Astrocyte (in vitro differentiated cells and primary cell): ENCODE measurements at places on chromosomes 16 and 17. TPM values are rescaled to one million over a fixed set of nuclear protein-coding genes. Genes with fewer than 3 reads are reported as not detected.

DHX40 gene
- 29.8 and 31.0 TPM in 2 replicates for total RNA-seq

CLEC18B gene
- total RNA-seq: 4.2 and 4.9 TPM in 2 replicates

TRAP1 gene
- total RNA-seq: 57.1 and 63.3 TPM in 2 replicates

KIAA0513 gene
- total RNA-seq: 6.2 and 7.5 TPM in 2 replicates

NUP93 gene
- total RNA-seq: 89.3 and 94.0 TPM in 2 replicates

HSPB9 gene
- not detected in 2 replicates for total RNA-seq

DPEP2 gene
- not detected in 2 replicates for total RNA-seq

OR1A1 gene
- not detected in 2 replicates for total RNA-seq

GFAP gene
- 0.22 TPM in 1 of 2 replicates, not detected in the other for total RNA-seq

TSNAXIP1 gene
- total RNA-seq: 1.3 and 1.5 TPM in 2 replicates

- peaks cover 24% of the 10 kb centered on the region for H3K4me1 ChIP-seq
- no peaks in the 10 kb centered on the region for H3K27me3 ChIP-seq
- H3K36me3 ChIP-seq: peaks cover 12% of the 10 kb centered on the region
- no peak for DNase-seq
These were observed 59.2 kb downstream of the ABCC1 start for GRCh38 chr16:16008666-16009065.

DNA sequence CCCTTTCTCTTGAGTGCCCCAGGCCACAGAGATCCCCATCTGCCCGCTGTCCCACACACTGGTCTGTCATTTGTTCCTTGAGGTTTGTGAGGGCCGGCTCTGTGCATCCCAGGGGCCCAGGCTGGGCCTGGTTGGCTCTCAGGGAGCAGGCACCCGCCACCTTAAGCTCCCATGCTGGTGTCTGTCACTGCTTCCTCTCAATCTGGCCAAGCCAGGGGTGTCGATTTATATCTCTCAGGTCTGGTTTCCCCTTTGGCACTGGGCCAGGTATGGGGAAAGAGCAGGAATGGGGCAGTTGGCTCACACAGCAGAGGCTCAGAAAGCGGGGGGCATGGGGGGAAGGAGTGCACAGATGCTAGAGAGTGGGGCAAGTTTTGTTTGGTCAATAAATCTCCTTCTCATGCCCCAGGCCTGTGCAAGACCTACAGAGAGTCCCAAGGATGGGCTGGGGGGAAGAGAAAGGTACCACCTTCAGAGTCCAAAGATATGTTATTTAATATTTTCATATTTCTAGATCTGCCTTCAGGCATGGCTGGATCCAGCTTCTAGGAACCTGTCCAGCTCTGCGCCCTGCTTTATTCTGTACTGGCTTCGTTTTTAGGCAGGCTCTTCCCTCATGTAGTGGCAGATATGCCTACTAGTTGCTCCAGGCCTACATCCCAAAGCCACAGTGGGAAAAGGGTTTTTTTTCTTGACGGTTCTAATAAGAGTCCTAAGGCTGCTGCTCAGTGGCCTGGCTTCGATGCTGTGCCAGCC, 34.3 kb downstream of the IL4R start:
- H3K4me3 ChIP-seq: no peak overlapping the region
- no peaks in the 10 kb centered on the region for H3K4me1 ChIP-seq
- peaks cover 36% of the 10 kb centered on the region for H3K36me3 ChIP-seq
- no peak overlapping the region for H3K27ac ChIP-seq
- DNase-seq: no peak

DNA sequence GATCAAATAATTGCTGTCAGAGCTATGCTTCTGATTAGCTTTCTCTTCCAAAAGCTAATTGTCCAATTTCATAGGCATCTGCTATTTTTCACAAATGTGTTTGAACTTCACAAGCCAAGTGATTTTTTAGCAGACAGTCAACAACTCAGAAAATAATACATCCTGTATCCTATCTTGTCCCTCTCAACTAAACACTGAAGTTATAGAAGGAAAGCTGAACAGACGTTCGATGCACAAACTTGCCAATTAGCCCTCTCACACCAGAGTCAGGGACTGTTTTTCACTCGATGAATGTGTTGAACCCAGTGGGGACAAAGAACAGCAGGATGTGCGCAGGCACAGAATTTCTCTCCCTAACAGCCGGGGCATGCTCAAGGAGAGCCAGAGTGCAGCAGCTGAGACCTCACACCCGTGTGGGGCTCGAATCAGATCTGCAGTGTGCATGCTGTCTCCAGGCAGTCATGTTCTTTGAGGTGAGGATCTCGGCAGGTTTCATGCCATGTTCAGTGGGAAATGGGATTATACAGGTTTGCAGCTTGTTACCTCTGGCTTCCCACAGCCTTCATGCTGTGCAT, 246.7 kb upstream of the SDK2 start:
- H3K27me3 ChIP-seq: no peaks in the 10 kb centered on the region
- no peaks in the 10 kb centered on the region for H3K36me3 ChIP-seq
- no peak overlapping the region for H3K4me3 ChIP-seq
- H3K27ac ChIP-seq: no peak overlapping the region
- no peak for DNase-seq
- H3K4me1 ChIP-seq: no peaks in the 10 kb centered on the region

- H3K27ac ChIP-seq: no peak overlapping the region
- H3K4me3 ChIP-seq: no peak overlapping the region
- peaks cover 3% of the 10 kb centered on the region for H3K27me3 ChIP-seq
- H3K4me1 ChIP-seq: no peaks in the 10 kb centered on the region
- DNase-seq: no peak
- no peaks in the 10 kb centered on the region for H3K36me3 ChIP-seq
These were observed 87.8 kb upstream of the NLRP1 start for GRCh38 chr17:5672141-5672540.

GRCh38 chr17:15157051-15157450, 108.1 kb downstream of the PMP22 start:
- no peaks in the 10 kb centered on the region for H3K4me1 ChIP-seq
- no peaks in the 10 kb centered on the region for H3K36me3 ChIP-seq
- H3K27ac ChIP-seq: no peak overlapping the region

GRCh38 chr16:84252184-84252583, 12.4 kb upstream of the KCNG4 start:
- no peaks in the 10 kb centered on the region for H3K4me1 ChIP-seq
- DNase-seq: no peak
- H3K27me3 ChIP-seq: peaks cover 20% of the 10 kb centered on the region
- no peak overlapping the region for H3K27ac ChIP-seq
- H3K4me3 ChIP-seq: no peak overlapping the region

DNA sequence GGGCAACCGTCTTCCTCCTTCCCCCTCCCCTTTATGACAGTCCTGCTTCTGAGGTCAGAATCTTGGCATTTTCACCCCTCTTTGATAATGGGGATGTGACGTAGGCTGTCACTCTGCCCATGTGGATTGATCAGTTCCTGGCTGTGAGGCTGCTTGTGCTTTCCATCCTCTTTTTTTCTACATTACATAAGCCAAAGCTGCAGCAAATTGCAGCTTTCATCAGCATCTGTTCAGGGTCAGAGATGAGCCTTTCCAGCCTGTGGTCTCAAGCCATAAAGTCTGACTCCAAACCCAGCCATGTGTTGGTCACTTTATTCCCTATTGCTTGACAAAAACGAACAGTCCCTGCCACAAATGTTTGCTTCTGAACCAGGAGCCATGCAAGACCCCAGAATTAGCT, 535.1 kb downstream of the CDH11 start:
- H3K4me1 ChIP-seq: no peaks in the 10 kb centered on the region
- no peak overlapping the region for H3K4me3 ChIP-seq
- no peak for DNase-seq
- no peak overlapping the region for H3K27ac ChIP-seq
- H3K27me3 ChIP-seq: no peaks in the 10 kb centered on the region
- no peaks in the 10 kb centered on the region for H3K36me3 ChIP-seq

DNA sequence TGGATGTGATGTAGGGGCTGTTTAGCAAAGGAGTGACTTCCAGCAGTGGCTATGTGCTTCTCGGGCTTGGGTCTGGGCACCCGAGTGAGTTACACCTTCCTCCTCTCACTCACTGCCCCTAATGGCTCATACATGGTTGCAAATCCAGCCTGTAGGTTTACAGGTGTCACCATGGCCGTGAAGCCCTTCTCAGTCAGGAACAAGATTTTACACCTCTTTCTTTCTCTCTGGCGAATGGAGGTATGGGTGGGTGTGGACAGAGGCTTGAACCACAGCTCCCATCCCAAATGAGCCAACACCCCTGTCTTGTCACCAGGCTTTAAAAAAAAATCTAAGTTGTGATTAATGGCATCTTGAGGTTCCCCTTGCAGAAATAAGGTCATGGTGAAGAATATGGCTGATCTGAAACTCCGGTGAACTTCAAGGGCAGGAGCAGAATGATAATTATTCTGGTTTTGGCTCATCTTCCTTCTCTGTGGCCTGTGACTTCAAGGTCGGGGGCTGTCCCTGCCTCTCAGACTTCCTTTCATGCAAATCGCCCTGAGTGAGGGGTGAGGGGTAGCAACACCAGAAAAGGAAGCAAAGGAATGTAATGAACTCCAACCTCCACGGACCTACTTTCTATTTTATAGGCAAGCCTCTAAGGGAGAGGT, 331.2 kb downstream of the MAF start:
- H3K36me3 ChIP-seq: no peaks in the 10 kb centered on the region
- no peak overlapping the region for H3K4me3 ChIP-seq
- no peak for DNase-seq
- no peaks in the 10 kb centered on the region for H3K27me3 ChIP-seq

GRCh38 chr17:73436954-73437353, 125.2 kb upstream of the CDC42EP4 start:
- no peak overlapping the region for H3K4me3 ChIP-seq
- H3K4me1 ChIP-seq: no peaks in the 10 kb centered on the region
- peak; percentile 1 for DNase-seq
- H3K36me3 ChIP-seq: no peaks in the 10 kb centered on the region

GRCh38 chr17:63439687-63440086, 6.4 kb downstream of the CYB561 start:
- no peaks in the 10 kb centered on the region for H3K27me3 ChIP-seq
- H3K4me3 ChIP-seq: no peak overlapping the region
- no peak overlapping the region for H3K27ac ChIP-seq
- DNase-seq: peak; percentile 30
- no peaks in the 10 kb centered on the region for H3K36me3 ChIP-seq

DNA sequence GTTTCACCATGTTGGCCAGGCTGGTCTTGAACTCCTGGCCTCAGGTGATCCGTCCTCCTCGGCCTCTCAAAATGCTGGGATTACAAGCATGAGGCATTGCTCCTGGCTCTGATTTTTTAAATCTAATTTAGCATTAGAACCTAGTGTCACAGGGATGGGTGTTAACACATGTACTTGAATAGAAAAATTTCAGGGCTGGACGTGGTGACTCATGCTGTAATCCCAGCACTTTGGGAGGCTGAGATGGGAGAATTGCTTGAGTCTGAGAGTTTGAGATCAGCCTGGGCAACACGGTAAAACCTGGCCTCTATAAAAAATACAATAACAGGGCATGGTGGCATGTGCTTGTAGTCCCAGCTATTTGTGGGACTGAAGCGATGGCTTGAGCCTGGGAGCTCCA, 6.0 kb upstream of the RNF135 start:
- no peak for DNase-seq
- H3K4me1 ChIP-seq: no peaks in the 10 kb centered on the region
- H3K27ac ChIP-seq: no peak overlapping the region
- H3K27me3 ChIP-seq: no peaks in the 10 kb centered on the region
- no peaks in the 10 kb centered on the region for H3K36me3 ChIP-seq

DNA sequence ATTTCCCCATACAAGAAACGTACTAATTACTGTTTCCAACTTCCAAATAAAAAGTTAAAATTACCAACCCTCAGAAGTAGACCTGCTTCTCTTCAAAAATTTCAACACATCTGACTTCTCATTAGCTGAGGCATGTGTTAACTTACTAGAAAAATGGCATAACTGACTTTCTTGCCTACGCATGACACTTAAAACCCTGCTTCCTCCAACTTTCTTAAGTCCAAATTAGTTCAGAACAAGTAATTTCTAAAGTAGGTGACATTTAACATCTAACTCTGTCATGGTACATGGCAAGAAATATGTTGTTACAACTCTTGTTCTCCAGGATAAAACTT, 6.7 kb downstream of the USP7 start:
- no peak for DNase-seq
- no peaks in the 10 kb centered on the region for H3K27me3 ChIP-seq
- no peak overlapping the region for H3K4me3 ChIP-seq
- no peaks in the 10 kb centered on the region for H3K36me3 ChIP-seq
- H3K27ac ChIP-seq: no peak overlapping the region

GRCh38 chr17:47928415-47928814, 13.0 kb upstream of the PNPO start:
- no peak for DNase-seq
- H3K36me3 ChIP-seq: peaks cover 13% of the 10 kb centered on the region
- no peaks in the 10 kb centered on the region for H3K27me3 ChIP-seq

- DNase-seq: peak; percentile 33
- H3K4me3 ChIP-seq: peak within 1 kb of the TSS; percentile 76
- no peaks in the 10 kb centered on the region for H3K27me3 ChIP-seq
- peak within 1 kb of the TSS; percentile 75 for H3K27ac ChIP-seq
- peaks cover 16% of the 10 kb centered on the region for H3K4me1 ChIP-seq
These were observed at the start of gene STAT5B for GRCh38 chr17:42276359-42276608. Gene STAT5B, minus strand, starts transcription at chr17:42276391. Its CDS starts 44,264 bp downstream, at chr17:42232127.

- DNase-seq: no peak
- no peaks in the 10 kb centered on the region for H3K36me3 ChIP-seq
- peaks cover 18% of the 10 kb centered on the region for H3K4me1 ChIP-seq
- H3K27me3 ChIP-seq: no peaks in the 10 kb centered on the region
These were observed 8.9 kb downstream of the RHBDF2 start for GRCh38 chr17:76492123-76492988.

DNA sequence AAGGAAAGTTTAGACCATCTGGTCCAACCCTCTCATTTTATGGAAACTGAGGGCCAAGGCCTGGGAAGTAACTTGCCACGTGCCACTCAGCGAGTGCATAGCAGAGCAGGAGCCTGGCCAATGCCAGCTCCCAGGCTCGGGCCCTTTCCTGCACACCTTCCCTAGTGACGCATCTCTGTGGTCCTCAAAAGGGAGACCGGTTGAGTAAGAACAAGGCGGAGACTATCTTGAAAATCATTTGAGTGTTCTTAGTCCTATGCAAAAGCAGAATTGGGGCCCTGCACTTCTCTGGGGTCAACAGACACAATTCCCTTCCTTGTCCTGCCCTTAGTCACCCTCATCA, 2.8 kb downstream of the CCL4 start:
- no peaks in the 10 kb centered on the region for H3K27me3 ChIP-seq
- H3K4me1 ChIP-seq: no peaks in the 10 kb centered on the region
- H3K36me3 ChIP-seq: no peaks in the 10 kb centered on the region
- H3K4me3 ChIP-seq: no peak overlapping the region

DNA sequence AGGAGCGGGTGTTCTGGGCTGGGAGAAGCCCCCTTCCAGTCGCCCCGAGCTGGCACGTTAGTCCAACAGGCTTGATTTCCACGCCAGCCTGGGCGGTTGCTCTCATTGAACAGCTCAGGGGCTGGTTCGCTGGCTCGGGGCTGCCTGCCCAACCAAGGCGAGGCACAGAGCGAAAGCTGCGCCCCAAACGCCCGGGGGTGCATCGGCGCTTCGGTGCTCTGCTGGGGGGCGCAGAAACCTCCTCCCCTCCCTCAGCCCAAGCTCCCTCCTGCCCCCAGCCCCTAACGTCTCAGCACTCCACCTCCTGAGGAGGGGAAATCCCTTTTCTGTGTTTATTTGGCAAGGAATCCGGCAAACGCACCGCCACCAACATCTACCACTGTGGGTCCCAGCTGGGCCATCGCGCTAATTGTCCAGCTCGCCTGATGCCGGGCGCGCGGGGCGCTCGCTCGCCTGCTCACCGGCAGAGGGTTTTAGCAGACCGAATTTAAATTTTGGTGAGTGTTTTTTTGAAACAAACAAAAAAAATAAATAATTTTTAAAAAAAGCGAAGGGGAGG, 29.5 kb upstream of the RBFOX1 start:
- H3K27ac ChIP-seq: no peak overlapping the region
- no peak for DNase-seq
- no peaks in the 10 kb centered on the region for H3K36me3 ChIP-seq
- no peaks in the 10 kb centered on the region for H3K27me3 ChIP-seq
- no peaks in the 10 kb centered on the region for H3K4me1 ChIP-seq
- H3K4me3 ChIP-seq: no peak overlapping the region
